ENCODE measurements at places on chromosomes 2 and 18. TPM values are rescaled to one million over a fixed set of nuclear protein-coding genes. Genes with fewer than 3 reads are reported as not detected.

GRCh38 chr2:218631837-218632236 is 24.1 kb downstream of the PLCD4 start:
- no peaks in the 10 kb centered on the region for H3K27me3 ChIP-seq
- no peak overlapping the region for H3K27ac ChIP-seq

GRCh38 chr18:35511428-35511827 is 13.7 kb upstream of the INO80C start:
- peaks cover 5% of the 10 kb centered on the region for H3K4me1 ChIP-seq
- H3K4me3 ChIP-seq, result no peak overlapping the region
- DNase-seq, result no peak
- no peaks in the 10 kb centered on the region for H3K27me3 ChIP-seq
- no peaks in the 10 kb centered on the region for H3K36me3 ChIP-seq

- peaks cover 8% of the 10 kb centered on the region for H3K36me3 ChIP-seq
- no peak overlapping the region for H3K27ac ChIP-seq
- no peaks in the 10 kb centered on the region for H3K4me1 ChIP-seq
Measured at GRCh38 chr2:86251840-86252266, 52.6 kb downstream of the MRPL35 start.

DNA sequence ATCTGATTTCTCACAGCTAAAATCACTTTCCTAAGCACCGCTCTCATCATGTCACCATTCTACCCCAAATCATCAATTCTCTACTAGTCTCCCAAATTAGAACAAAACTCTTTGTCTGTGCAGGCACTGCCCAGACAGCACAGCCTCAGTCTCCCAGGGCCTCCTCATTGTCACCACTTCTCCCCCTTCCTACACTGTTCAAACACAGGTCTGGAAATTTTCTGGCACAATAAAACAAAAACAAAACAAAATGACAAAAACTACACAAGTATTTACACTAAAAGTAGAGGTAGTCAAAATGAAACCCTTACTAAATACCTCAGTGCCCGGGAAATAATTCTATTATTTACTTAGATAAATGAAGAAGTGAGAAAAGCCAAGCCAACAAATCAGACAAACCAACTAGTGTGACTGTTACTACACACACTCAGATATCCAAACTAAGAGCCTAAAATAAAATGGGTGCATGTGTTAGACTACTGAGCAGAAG is 156.2 kb upstream of the DNMT3A start:
- H3K27ac ChIP-seq, result no peak overlapping the region
- H3K27me3 ChIP-seq, result no peaks in the 10 kb centered on the region
- no peak overlapping the region for H3K4me3 ChIP-seq
- no peaks in the 10 kb centered on the region for H3K4me1 ChIP-seq
- no peak for DNase-seq

CIB4 gene
- polyA plus RNA-seq, result 0.21 TPM

GRCh38 chr18:73690222-73690621 is 457.4 kb downstream of the FBXO15 start:
- no peaks in the 10 kb centered on the region for H3K27me3 ChIP-seq
- no peaks in the 10 kb centered on the region for H3K36me3 ChIP-seq

TP53I3 gene
- 36.0 TPM for polyA plus RNA-seq

CROCC2 gene
- 0.09 TPM for polyA plus RNA-seq

GRCh38 chr18:62524440-62525200 is 1.8 kb downstream of the ZCCHC2 start:
- H3K36me3 ChIP-seq, result no peaks in the 10 kb centered on the region

UPP2 gene
- polyA plus RNA-seq, result 0.04 TPM

- H3K27me3 ChIP-seq, result no peaks in the 10 kb centered on the region
- no peaks in the 10 kb centered on the region for H3K4me1 ChIP-seq
- no peak for DNase-seq
- no peak overlapping the region for H3K4me3 ChIP-seq
Measured at GRCh38 chr2:55976681-55977080, 53.1 kb upstream of the EFEMP1 start.

GRCh38 chr2:147712051-147712450 is 132.8 kb upstream of the ACVR2A start:
- H3K4me3 ChIP-seq, result no peak overlapping the region
- no peaks in the 10 kb centered on the region for H3K27me3 ChIP-seq
- no peaks in the 10 kb centered on the region for H3K36me3 ChIP-seq
- H3K4me1 ChIP-seq, result no peaks in the 10 kb centered on the region
- DNase-seq, result no peak
- H3K27ac ChIP-seq, result no peak overlapping the region

- no peak for DNase-seq
- no peaks in the 10 kb centered on the region for H3K36me3 ChIP-seq
- no peak overlapping the region for H3K4me3 ChIP-seq
- H3K4me1 ChIP-seq, result no peaks in the 10 kb centered on the region
- no peak overlapping the region for H3K27ac ChIP-seq
Measured at GRCh38 chr2:79882548-79882947, 369.7 kb downstream of the CTNNA2 start.

SLC9A4 gene
- polyA plus RNA-seq, result 0.04 TPM

DNA sequence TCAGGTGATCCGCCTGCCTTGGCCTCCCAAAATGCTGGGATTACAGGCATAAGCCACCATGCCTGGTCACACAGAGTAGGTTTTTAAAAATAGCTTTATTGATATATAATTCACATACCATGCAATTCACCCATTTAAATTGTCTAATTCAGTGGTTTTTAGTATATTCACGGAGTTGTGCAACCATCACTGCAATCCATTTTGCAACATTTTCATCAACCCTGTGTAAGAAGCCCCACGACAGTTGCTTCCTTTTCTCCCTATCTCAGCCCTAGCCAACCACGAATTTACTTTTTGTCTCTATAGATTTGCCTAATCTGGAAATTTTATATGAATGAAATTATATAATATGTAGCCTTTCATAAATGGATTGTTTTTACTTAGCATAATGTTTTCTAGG is 266.4 kb downstream of the NAPG start:
- DNase-seq, result no peak
- H3K4me1 ChIP-seq, result no peaks in the 10 kb centered on the region
- no peak overlapping the region for H3K4me3 ChIP-seq
- H3K27ac ChIP-seq, result no peak overlapping the region

DCDC2C gene
- polyA plus RNA-seq, result 0.33 TPM

PLEKHB2 gene
- polyA plus RNA-seq, result 104 TPM

DNA sequence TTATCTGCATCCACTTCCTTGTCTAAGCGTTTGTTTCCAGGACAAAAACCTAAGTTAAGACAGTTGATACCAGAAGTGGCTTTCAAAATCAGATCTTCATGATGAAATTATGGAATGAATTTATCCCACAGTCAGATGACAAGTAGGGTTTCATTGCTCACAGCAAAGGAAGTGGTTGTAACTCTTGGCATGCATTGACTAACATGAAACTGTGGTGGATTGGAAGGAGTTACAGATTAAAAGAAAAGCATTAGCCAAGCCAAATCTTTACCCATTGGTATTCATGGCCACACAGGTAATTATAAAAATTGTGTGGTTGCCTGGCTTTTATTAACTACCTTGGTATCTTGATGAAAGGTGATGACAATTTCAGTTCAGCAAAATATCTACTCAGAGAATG is 438.0 kb upstream of the NXPH2 start:
- H3K4me1 ChIP-seq, result no peaks in the 10 kb centered on the region
- H3K27ac ChIP-seq, result no peak overlapping the region
- no peak overlapping the region for H3K4me3 ChIP-seq
- no peaks in the 10 kb centered on the region for H3K36me3 ChIP-seq
- H3K27me3 ChIP-seq, result no peaks in the 10 kb centered on the region

DNA sequence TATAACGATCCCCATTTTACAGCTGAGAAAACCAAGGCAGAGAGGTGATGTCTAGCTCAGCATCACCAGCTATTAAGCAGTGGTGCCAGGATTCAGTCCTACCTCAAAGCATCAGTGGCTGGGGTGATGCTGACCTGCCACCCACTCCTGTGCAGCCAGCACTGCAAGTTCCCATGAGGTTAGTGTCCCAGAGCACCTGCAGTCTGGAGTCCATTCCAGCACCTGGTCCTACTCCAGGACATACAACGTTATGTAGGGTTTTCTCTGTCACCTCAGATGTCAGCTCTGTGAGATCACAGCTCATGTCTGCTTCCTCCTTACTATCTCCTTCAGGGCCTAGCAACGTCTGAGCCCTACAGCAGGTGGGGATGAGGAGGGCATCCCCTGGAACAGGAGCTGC is 328.0 kb upstream of the HS6ST1 start:
- H3K4me3 ChIP-seq, result no peak overlapping the region
- H3K4me1 ChIP-seq, result no peaks in the 10 kb centered on the region
- H3K27me3 ChIP-seq, result no peaks in the 10 kb centered on the region
- no peak overlapping the region for H3K27ac ChIP-seq

DNA sequence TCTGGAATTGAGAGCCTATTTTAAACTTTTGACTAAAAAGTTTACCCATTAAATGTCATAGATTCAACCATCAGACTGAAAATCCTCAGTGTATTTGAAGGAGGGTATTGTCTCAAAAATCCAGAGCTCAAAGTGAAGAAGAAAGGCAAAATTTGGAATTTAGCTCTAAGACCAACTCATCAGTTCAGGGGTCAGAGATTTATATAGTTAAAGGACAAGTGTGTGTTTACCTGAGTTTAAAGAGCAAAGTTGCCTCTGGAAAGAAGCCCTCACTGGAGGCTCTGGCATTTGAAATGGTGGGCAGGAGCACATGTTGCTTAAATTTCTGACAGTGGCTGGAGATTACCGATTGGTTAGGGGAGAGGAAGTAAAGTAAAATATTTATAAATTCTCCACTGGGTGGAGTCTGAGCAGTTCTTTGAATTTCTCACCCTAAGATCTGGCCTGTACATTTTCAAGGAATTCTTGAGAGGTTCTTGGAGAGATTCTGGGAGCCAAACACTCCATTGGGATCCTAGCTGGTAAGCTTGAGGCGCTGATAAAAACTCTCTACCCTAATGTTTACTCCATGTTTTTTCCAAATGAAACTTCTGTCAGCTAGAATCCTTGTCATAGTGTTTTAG is at the start of gene KYNU:
Gene KYNU (plus strand): TSS at position 449 of the 623 bp plus-strand sequence. CDS start 7,704 bp downstream, outside the sequence.
- peak within 1 kb of the TSS; percentile 39 for H3K27ac ChIP-seq
- H3K27me3 ChIP-seq, result no peaks in the 10 kb centered on the region
- H3K4me1 ChIP-seq, result peaks cover 12% of the 10 kb centered on the region
- no peak for DNase-seq
- peak within 1 kb of the TSS; percentile 22 for H3K4me3 ChIP-seq
- H3K36me3 ChIP-seq, result no peaks in the 10 kb centered on the region

DNA sequence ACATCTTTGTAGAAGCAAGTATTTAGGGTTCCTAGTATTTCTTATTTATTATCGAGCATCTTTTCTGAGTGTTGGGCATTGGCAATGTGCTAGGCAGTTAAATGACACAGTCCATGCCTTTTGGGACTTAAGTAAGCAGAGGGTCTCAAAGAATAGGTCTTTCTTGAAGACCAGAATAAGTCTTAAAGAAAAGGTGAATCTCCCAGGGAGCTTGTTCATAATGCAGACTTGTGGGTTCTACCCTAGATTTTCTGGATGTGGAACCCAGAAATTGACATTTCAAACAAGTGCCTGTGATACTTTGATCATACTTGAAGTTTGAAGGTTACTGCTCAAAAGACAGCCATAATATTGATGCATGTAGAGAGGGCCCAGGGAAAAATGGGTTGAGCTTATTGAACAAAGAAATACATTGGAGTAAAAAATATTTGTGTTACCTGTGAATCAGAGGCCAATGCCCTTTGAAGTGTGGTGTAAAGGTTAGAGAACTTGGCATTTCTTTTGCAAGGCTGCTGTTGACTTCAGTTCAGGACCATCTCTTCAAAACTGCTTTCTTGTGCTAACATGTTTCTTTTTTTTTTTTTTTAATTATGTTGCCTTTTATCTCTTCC is 24.4 kb downstream of the RPL37A start:
- H3K27ac ChIP-seq, result no peak overlapping the region
- H3K4me3 ChIP-seq, result no peak overlapping the region
- H3K27me3 ChIP-seq, result no peaks in the 10 kb centered on the region

GRCh38 chr2:134208825-134209224 is 45.0 kb upstream of the MGAT5 start:
- no peak overlapping the region for H3K27ac ChIP-seq
- no peaks in the 10 kb centered on the region for H3K27me3 ChIP-seq
- no peak for DNase-seq
- no peaks in the 10 kb centered on the region for H3K4me1 ChIP-seq

GRCh38 chr2:195602687-195603086 is 54.3 kb upstream of the SLC39A10 start:
- no peak for DNase-seq
- no peaks in the 10 kb centered on the region for H3K27me3 ChIP-seq
- no peaks in the 10 kb centered on the region for H3K4me1 ChIP-seq
- no peak overlapping the region for H3K4me3 ChIP-seq

DNA sequence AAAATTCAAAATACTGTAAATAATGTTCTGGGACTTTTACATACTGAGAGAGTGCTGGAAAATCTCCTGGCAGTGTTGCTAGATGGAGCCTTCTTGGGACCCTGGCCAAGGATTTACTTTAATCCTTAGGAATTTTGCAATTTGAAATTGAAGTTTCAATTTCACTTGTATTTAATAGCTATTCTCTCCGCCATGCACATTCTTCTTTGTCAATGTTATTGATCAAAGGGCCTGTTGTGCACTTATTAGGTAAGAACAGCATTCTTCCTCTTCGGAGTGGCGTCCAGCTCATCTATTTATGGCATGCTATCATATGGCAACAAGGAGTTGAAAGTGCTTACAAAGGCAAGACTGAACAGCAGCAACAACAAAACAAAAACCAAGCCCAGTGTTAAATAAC is 40.1 kb upstream of the SOS1 start:
- H3K4me3 ChIP-seq, result no peak overlapping the region
- no peaks in the 10 kb centered on the region for H3K4me1 ChIP-seq
- H3K27me3 ChIP-seq, result no peaks in the 10 kb centered on the region
- H3K36me3 ChIP-seq, result no peaks in the 10 kb centered on the region
- H3K27ac ChIP-seq, result no peak overlapping the region

ELOA2 gene
- 0.01 TPM for polyA plus RNA-seq

DNA sequence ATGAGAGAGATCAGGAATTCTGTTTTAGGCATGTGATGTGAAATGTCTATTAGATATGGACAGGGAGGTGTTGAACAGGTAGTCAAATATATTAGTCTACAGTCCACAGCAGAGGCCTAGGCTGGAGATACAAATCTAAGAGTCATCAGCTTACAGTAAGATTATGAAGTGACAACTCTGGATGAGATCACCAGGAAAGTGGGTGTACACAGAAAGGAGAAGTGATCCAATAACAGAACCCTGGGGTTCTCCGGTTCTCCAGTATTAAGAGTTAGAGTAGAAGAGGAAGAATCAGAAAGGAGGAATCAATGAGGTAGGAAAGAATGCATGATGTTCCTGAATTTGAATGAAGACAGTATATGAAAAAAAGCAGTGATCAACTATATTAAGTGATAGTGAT is 362.3 kb downstream of the FIGN start:
- H3K4me1 ChIP-seq, result no peaks in the 10 kb centered on the region
- no peak for DNase-seq
- H3K27me3 ChIP-seq, result no peaks in the 10 kb centered on the region

- no peaks in the 10 kb centered on the region for H3K27me3 ChIP-seq
- H3K4me1 ChIP-seq, result no peaks in the 10 kb centered on the region
- H3K4me3 ChIP-seq, result peak overlapping the region; percentile 94
Measured at GRCh38 chr18:36066686-36067054, 689 bp downstream of the RPRD1A start.

PROKR1 gene
- 0.15 TPM for polyA plus RNA-seq

DNA sequence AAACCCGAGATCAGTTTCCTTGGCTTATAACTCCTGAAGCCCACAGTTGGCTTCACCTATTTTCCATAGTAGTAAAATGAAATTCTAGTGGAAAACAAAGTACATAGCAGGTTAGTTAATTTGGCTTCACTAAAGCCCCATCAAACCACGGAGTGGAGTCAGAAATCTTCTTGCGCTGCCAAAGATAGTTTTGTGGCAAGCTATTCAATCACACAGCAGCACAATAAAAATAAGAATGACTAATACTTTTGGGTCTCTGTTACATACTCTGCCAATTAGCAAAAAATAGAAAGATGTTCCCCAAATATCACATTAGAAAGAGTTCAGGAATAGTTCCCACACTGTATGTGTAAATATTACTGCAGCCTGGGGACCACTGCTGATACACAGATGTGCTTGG is 175.2 kb upstream of the NOL4 start:
- H3K27ac ChIP-seq, result no peak overlapping the region
- no peaks in the 10 kb centered on the region for H3K27me3 ChIP-seq
- no peaks in the 10 kb centered on the region for H3K36me3 ChIP-seq

TMSB10 gene
- polyA plus RNA-seq, result 1,245 TPM

All from large intestine (tissue), 12 donors.